ENCODE measurements at places on chromosomes 4 and X.

DNA sequence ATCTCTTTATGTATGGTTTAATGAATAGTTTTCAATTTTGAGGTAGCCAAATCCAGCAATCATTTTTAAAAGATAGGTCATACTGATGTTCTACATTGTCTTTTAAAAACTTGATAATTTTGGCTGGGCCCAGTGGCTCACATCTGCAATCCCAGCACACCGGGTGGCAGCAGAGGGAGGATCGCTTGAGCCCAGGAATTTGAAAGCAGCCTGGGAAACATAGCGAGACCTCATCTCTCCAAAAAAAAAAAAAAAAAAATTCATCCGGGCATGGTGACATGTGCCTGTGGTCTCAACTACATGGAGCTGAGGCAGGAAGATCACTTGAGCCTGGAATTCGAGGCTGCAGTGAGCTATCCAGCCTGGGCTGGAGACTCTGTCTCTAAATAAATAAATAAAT, 419.8 kb downstream of the GALNTL6 start:
- DNase-seq: no peak

- no peak for DNase-seq
Observed at GRCh38 chr4:183352546-183352945, 30.3 kb upstream of the CLDN24 start.

GRCh38 chrX:48784726-48785125, 1.7 kb upstream of the GATA1 start:
- no peak for DNase-seq

GRCh38 chr4:11039634-11040131, 355.1 kb upstream of the CLNK start:
- DNase-seq: no peak

DNA sequence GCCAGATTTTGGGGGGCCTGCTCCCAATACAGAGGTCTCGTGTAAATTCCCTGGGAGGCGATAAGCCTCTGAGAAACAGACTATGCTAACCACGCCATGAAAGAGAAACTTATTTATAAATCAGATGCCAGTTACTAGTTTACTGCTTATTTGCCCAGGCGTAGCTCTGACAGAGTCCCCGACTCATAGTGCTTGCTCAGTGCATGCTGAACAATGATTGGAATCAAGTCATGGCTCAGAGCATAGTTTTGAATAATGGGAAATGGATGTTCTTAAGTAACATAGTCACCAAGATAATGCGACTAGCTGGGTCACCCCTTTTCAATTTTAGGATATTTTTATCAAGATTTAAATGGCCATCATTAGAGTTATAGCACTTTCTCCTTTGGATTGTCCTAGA, 39.9 kb downstream of the HTT start:
- no peak for DNase-seq

DNA sequence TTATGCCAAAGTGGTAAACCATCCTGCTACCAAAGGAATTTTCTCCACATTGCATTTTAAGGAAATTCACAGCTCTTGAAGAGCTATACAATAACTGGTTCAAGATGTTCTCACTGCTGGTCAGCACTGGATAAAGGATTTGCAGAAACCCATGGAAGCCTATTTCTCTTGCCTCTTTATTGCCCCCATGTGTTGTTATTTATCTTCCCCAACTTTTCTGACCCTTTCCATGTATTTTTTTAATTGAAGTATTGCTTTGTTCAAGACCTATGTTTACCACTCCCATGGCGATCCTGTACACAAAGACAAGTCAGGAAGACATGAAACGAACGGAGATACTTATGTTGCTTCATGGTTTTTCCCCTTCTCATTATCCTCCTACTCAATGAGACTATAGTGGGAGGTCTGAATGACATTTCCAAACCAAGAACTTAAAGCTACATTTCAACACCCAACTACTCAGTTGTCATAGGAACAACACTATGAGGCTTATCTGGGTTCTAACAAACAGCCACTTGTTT, 566.4 kb upstream of the DIPK2B start:
- DNase-seq: no peak

GRCh38 chr4:187128222-187128621, 404.6 kb upstream of the FAT1 start:
- DNase-seq: no peak

- DNase-seq: no peak
Observed at GRCh38 chr4:102352781-102353180, 7.5 kb upstream of the SLC39A8 start.

GRCh38 chrX:9911487-9911886, 55.7 kb upstream of the CLDN34 start:
- DNase-seq: no peak

DNA sequence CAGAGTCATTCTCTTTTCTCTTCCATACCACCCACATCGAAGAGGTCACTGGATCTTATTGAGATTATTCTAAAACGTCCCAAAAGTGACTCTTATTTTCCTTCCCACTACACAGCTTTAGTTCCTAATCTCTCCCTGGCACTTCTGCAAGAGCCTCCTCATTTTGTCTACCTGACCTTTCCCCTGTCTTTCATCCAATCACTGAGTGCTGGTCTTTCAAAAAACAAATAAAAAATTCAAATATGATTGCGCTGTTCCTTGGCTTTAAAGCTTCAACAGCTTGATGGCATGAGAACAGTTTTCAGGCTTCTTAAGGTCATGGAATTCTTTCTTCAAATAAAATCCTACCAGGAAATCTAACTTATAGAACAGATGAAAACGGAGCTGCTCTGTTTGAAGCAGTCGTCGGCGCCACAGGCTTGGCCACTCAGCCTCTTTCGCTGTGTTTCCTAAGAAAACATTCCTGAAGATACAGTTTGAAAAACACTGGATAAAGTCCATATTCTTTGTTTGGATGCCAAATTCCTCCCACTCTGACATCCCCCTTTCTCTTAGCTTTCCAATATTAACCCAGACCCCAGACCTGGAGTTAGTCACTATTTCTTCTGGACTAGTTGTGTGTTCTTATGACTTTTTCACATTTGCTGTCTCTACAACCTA, 12.5 kb downstream of the SYTL5 start:
- DNase-seq: no peak

GRCh38 chrX:13868591-13868990, 51.7 kb upstream of the GPM6B start:
- DNase-seq: no peak

- DNase-seq: no peak
Observed at GRCh38 chr4:95124906-95125504, 367.2 kb downstream of the BMPR1B start.

DNA sequence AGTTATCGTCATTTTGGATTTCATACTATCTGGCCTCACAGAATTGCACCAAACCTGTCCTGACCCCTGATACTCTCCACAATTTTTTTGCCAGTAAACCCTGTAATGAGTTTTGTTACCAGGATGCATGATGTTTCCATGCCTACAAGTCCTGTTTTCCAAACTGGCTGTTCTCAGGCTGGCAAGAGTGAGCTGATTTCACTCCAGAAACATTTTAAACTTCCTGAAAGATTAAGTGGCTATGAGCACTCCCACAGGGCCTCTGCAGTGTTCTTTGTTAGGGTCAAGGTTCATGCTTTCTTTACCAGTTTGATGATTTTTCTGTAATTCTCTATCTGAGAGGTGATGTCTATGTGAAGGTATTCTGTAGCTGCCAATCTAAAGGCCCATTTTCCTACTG, 31.7 kb upstream of the PDLIM3 start:
- DNase-seq: no peak

- DNase-seq: no peak
Observed at GRCh38 chrX:5080791-5081190, 1147.9 kb downstream of the NLGN4X start.

- DNase-seq: no peak
Observed at GRCh38 chr4:74376888-74377483, 12.0 kb downstream of the EREG start.

- DNase-seq: no peak
Observed at GRCh38 chr4:147596981-147597380, 20.2 kb upstream of the TMEM184C start.

DNA sequence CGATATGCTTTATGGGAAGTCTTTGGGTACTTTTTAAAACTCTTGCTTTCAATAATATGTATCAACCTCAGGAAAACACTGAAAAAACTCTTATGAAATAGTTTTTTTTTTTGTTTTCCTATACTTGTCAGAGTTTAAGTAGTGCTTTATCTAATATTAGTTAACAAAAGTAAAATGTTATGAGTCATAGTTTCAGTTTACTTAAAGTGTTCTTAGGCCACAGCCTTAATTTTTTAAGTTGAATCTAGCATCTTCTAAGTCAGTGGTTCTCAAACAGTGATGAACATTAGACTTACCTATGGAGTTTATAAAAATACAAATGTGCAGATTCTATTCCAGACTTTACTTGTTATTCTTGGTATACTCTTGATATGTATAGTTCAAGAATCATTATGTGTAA, 26.3 kb upstream of the ADGRL3 start:
- no peak for DNase-seq

DNA sequence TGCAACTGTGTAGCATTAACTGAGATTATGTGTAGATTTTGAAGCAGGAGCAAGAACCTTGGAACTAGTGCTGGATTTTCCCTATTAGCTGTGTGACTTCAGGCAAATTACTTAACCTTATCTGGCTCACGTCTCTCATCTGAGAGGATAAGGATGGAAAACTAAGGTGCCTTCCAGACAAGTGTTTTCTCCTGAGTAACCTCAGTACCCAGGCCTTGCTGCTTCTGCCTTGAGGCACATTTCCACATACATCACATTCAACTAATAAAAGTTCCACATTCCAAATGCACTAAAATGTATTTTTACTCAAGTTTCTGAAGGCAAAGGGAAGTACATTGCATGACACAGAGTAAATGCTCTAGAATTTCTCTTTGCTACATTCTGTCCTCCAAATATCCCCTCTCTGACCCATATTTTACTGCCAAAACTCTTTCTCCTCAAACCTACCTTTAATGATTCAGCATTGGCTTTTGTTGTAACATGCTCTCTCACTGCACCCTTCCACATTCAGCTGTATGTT, 195.4 kb upstream of the ADGRL3 start:
- DNase-seq: no peak

GRCh38 chr4:39756159-39756558, 58.2 kb downstream of the UBE2K start:
- no peak for DNase-seq

DNA sequence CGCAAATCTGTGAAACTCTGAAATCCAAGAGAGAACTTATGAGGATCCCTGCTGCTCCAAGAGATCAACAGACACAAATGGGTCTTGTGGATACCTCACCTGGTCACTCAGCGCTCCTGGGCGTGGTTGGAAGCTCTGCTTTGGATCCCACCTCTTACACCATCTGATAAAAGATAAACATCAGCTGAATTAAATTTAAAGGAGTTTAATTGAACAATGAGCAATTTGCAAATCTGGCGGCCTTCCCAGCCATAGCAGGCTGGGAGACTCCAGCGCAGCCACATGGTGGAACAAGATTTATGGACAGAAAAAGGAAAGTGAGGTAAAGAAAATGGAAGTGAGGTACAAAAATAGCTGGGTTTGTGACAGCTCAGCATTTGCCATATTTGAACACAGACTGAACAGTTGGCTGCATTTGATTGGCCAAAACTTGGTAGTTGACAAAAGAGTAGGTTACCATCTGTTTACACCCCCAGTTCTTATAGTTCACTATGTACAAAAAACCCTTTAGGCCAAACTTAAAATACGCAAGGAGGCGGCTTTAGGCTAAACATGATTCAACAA, 437.3 kb upstream of the NDST3 start:
- no peak for DNase-seq

- DNase-seq: no peak
Observed at GRCh38 chrX:120334603-120335002, 23.3 kb upstream of the TMEM255A start.

DNA sequence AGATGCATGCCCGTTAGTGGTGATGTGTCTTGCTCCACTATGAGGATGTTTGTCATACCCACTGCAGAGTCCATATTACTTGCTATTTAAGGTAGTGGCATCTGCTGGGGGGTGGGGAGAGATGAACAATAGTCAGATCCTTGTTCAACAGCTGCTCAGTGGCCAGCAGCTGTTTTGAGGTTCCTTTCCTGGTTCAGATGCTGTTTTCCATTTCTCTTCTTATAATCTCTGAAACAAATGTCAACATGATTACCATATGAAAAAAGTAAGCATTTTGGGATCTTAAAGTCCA, 1567.9 kb upstream of the TENM3 start:
- DNase-seq: no peak

- DNase-seq: no peak
Observed at GRCh38 chrX:38500866-38501265, 60.5 kb upstream of the TSPAN7 start.

- DNase-seq: no peak
Observed at GRCh38 chrX:39144956-39145355, 343.7 kb downstream of the MID1IP1 start.

DNA sequence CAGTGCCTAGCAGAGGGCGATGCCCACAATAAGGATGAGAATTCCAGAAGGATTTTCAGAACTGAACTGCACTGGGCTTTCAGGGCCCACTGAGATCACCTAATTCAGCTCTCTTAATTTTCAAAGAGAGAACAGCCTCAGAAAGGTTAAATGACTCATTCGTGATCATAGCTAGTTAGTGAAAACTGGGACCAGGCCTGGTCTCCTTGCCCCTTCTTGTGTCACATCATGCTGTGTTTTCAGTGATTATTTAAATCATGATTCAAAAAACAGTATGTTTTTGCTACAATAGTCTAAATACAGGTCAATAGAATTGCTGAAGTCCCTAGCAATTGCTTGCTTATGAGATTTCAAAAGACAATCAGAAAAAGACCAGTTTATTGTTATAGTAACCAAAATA, 136.4 kb upstream of the PLAC1 start:
- DNase-seq: no peak

- DNase-seq: no peak
Observed at GRCh38 chr4:165992283-165992682, 119.2 kb downstream of the TLL1 start.

DNA sequence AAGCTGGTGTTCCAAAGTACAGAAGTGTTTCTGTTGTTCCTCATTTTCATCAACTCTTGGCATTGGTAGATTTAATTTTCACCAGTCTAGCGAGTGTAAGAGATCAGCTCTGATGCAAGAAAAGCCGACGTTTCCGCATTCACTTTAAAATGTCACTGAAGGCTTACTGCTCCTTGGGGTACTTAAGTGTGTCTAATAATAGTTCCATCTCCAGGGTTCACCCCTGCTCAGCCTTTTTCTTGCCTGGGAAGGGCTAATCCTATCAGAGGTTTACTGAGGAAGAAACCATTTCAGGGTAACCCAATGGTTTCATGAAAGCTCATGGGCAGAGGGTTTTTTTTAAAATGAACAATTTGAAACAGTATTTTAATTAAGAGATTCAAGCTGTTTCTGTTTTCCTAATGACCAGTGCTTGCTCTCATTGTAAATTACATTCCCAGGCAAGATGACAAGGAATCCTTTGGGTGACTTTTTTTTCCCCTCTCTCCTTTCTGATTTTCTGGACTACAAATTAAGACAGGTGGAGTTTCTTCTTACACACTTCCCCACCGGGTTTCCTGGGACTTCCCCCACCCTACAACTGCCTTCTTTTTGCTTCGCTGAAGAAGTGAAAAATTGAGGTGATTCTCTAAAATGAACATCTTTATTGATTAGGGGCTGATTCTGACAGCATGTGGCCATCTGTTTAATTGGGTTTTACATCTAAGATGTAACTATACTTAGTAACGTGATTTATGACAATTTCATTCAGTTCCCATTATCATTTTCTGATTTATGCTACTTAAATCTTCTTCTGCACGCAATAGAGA, 78.7 kb upstream of the CBLL2 start:
- no peak for DNase-seq
